ENCODE measurements at places on chromosomes 4 and X.
A peak's percentile ranks its signal among the peaks of the same experiment; 100 is the strongest.

GRCh38 chr4:169604131-169604900 is 8.1 kb downstream of the NEK1 start:
- DNase-seq, result no peak

DNA sequence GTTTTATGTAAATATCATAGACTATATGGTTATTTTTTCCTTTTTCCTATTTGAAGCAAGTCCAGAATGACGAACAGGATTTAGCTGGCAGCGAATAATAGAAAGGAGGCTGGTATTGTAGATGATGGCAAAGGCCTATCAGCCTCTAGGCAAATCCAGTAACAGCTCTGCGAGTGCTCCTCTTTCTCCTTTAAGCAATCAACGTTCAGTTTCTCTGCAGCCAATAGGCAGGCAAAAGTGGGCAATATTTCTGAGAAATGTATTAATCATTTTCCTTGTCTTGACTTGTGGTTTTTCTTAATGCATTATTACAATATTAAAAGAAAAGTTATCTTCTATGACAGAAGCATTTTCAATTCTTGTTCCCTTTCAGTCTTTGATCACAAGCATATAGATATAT is 183.3 kb downstream of the SH3KBP1 start:
- no peak for DNase-seq

DNA sequence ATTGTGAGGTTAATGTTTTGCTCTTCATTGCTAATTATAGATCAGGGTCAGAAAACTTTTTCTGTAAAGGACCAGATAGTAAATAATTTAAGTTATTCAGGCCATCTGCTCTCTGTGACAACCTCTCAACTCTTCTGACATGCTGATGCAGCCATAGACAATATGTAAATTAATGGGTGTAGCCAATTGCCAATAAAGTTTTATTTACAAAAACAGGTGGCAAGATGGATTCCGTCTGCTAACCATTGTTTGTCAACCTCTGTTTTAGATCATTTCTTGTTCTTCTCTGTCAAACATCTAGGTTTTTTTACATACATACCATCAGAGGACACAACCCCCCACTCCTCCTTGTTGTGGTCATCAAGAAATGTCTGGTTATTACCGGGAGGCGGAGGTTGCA is 33.7 kb downstream of the ASB9 start:
- no peak for DNase-seq

- no peak for DNase-seq
These were observed 21.3 kb downstream of the ANK2 start for GRCh38 chr4:113070755-113071154.

- DNase-seq, result no peak
These were observed 11.4 kb downstream of the RNF175 start for GRCh38 chr4:153748378-153748777.

DNA sequence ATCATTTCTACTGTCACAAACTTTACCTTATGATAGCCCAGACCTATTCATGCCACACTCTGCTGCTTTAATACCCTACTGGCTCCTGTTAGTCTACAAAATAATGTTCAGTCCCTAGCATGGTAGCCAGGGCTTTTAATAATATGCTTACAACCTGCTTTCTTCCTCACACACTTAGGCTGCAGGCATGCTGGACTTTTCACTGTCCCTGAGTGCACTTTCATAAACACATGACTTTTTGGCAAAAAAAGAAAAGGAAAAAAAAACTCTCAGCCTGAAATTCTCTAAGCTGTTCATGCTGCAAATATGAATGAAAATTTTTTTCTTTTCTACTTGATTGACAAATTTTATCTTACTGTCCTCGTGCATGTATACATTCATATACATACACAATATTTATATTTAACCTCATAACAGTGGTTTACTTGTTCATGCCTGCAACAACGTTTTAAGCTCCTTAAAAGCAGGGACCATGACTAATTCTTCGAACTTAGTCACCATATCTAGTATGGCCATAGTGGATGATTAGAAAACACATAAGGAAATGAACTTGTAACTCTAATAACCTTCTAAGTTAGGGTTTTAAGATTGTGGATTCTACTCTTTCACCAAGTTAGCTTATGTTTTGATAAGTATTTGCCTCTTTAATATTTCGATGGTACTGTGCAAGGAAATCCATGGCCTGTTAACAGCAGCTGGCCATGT is 229.5 kb downstream of the SPCS3 start:
- DNase-seq, result no peak

DNA sequence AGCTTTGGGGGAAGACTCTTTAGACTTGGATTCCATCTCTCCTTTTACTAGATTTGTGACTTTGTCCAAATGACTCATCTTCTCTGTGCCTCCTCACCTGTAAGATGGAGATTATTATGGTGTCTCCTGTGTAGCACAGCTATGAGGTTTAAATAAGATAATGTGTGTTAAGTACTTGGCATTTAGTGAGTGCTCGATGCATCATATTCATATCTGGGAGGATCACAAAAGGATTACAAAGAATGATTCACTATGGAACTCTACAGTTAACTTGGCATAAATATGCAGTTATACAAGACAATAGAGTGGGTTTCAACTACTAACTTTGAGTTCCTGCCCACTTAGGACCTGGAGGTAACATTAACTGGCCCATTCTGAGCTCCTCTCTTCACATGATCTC is 2.3 kb downstream of the GBA3 start:
- no peak for DNase-seq

- peak; percentile 51 for DNase-seq
These were observed 18.2 kb downstream of the MRFAP1 start for GRCh38 chr4:6658597-6659075.

- DNase-seq, result no peak
These were observed 136.8 kb upstream of the PDLIM3 start for GRCh38 chr4:185672151-185672550.

DNA sequence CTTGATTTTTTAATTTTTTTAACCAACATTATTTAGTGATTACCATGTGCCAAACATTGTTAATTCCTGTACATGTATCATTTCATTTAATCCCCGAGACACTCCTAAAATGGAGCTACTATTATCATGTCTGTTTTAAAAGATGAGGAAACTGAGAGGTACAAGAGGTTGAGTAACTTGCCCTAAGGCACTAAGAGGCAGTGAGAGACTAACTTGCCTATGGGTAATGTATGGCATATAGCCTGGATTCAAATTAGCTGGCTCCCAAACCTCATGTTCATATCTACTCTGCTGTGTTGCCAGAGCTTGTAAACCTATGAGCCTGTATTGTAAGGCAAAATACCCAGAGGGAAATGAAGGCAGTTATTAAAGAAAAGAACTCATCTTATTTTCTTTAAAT is 443.6 kb downstream of the IL15 start:
- DNase-seq, result no peak

DNA sequence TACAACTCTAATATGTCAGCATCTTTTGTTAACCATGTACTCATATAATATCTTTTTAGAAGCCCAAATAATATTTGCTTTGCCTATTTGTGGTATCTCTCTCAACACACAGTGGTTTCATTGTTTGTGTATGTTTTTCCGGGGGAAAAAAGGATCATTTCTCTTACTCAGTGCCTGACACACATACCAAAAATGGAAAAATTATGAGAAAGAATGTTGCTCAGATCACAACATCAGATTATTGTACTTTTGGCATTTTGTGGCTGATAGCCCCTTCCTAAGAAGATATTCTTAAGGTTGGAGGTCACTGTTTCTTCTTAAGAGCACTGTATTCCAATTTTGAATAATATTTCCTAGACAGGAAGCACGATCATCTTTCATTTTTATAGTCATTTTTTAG is 93.6 kb downstream of the PDLIM5 start:
- DNase-seq, result no peak

GRCh38 chr4:13881892-13882291 is 254.4 kb upstream of the BOD1L1 start:
- no peak for DNase-seq

GRCh38 chrX:148567779-148568178 is 67.4 kb downstream of the AFF2 start:
- no peak for DNase-seq

- no peak for DNase-seq
These were observed 374.1 kb upstream of the RASGEF1B start for GRCh38 chr4:81845761-81846160.

DNA sequence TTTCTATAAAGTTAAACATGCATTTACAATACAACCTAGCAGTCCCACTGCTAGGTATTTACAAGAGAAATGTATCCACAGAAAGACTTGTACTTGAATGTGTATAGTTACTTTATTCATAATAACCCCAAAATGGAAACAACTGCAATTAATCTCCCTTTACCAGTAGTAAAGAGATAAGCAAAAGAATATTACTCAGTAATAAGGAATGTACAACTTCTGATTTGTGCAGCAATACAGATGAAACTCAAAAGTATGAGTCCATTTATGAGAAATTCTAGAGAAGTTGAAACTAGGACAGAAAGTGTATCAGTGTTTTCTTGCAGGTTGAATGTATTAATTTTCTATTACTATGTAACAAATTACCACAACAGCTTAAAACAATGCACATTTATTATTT is 15.2 kb downstream of the USP53 start:
- no peak for DNase-seq

- DNase-seq, result no peak
These were observed 15.8 kb downstream of the SLC7A11 start for GRCh38 chr4:138226351-138226750.

DNA sequence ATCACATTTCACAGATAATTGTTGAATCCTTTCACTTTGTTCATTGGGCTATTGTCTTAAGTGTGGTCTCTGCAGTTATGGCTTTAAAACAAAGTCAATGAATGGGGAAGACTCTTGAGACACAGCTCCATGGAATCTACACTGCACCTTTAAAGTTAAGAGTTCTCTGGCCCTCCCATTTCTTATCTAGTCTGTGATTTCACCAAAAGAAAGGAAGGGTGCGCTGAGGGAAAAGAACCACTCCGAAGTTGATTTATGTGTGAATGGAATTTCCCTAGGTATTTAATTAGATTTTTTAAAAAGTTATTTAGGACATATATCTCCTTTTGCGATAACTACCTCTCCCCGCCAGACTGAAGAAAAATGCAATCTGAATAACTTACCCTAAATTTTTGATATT is 2.5 kb downstream of the SEPTIN11 start:
- no peak for DNase-seq

DNA sequence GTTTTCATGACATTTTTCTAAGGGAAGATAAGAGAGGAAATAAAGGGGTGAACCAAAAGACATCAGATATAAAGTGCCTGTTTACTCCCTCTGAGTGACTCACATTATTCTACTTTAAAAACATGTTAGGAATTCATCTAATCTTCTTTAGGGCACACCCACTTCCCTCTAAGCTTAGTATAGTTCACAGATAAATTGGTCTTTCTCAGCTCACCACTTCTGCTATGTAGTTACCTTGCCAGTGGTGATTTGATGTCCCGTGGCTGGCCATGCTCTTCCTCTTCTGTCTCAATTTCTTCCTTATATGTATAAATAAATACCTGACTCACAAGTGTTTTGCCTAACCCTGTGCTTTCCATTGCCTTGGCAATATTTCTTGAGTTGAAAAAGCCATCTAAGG is 96.8 kb downstream of the PDLIM5 start:
- DNase-seq, result no peak

DNA sequence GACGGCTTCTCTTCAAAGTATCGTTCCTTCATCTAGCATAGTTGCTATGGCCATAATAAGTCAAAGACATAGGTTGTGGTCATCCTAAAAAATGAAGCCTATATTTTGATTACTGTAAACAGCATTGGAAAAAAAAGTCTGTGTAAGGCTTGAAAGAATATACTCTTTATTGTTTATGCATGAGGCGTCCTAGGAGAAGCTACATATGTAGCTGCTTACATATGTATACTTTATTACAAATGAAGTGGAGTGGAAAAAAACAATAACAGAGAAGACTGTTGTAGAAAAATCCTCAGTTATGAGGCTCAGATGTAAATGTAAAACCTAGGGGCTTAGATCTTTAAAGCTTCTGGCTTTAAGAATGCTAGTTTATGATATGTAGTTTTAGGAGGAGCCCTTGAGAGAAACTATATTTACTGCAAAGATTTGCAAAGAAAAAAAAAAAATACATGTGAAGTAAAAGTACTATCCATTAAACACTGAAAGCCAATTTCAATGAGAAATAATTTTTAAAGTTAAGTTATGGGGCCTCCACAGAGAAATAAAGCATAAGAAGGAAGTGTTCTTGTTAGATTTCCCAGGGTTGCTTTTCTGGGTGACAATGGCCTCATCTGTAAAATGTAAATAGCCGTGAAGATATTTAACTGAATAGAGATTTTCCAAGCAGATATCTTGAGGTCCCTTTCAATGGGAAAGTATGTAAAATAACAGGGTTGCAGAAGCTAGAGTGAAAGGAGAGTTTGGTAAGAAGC is 598.2 kb downstream of the TRIML1 start:
- no peak for DNase-seq

DNA sequence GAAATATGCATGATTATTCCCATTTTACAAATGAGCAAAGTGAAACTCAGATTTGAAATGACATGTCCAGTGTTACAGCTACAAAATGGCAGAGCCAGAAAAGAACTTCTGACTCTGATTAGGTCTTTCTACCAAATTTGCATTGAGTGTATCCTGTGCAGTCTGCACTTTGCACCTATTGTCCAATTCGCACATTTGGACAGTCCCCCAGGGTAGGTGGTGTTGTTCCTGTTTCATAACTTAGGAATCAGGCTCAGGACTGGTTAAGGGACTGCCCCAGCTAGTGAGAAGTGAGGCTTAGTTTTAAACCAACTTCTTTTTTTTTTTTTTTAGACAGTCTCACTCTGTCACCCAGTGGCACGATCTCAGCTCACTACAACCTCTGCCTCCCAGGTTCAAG is 137.9 kb upstream of the NALF2 start:
- no peak for DNase-seq

GRCh38 chr4:124262211-124263179 is 450.0 kb downstream of the ANKRD50 start:
- DNase-seq, result peak; percentile 94

DNA sequence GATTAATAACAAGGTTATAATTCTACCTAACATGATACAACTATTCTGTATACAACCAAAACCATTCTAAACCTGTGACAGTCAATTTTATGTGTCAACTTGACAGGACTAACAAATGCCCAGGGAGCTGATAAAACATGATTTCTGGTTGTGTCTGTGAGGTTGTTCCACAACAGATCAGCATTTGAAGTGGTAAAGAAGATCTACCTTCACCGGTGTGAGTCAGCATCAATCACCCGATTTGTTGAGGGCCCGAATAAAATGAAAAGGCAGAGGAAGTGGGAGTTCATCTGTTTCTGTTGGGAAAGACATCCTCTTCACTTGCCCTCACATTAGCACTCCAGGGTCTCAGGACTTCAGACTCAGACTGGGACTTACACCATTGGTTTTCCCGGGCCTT is 187.9 kb downstream of the MAB21L2 start:
- no peak for DNase-seq

GRCh38 chr4:163110442-163110841 is 56.2 kb downstream of the NAF1 start:
- no peak for DNase-seq

GRCh38 chr4:87068583-87069021 is 133.8 kb downstream of the AFF1 start:
- DNase-seq, result no peak

- DNase-seq, result no peak
These were observed 45.4 kb downstream of the BMPR1B start for GRCh38 chr4:94803181-94803580.

Measured in kidney (tissue), 22 donors.